ENCODE measurements at places on chromosomes 7 and 10.

DNA sequence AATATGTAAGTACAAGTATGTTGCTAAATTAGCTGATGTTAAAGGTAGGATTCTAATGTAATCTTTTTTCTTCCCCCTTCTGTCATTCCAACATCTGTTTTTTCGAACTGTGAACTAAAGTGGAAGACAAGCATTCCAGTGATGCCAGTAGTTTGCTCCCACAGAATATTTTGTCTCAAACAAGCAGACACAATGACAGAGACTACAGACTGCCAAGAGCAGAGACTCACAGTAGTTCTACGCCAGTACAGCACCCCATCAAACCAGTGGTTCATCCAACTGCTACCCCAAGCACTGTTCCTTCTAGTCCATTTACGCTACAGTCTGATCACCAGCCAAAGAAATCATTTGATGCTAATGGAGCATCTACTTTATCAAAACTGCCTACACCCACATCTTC is 62.7 kb downstream of the WAC start:
- no peak for DNase-seq

GRCh38 chr7:134339475-134339874 is 22.7 kb upstream of the SLC35B4 start:
- DNase-seq: no peak

DNA sequence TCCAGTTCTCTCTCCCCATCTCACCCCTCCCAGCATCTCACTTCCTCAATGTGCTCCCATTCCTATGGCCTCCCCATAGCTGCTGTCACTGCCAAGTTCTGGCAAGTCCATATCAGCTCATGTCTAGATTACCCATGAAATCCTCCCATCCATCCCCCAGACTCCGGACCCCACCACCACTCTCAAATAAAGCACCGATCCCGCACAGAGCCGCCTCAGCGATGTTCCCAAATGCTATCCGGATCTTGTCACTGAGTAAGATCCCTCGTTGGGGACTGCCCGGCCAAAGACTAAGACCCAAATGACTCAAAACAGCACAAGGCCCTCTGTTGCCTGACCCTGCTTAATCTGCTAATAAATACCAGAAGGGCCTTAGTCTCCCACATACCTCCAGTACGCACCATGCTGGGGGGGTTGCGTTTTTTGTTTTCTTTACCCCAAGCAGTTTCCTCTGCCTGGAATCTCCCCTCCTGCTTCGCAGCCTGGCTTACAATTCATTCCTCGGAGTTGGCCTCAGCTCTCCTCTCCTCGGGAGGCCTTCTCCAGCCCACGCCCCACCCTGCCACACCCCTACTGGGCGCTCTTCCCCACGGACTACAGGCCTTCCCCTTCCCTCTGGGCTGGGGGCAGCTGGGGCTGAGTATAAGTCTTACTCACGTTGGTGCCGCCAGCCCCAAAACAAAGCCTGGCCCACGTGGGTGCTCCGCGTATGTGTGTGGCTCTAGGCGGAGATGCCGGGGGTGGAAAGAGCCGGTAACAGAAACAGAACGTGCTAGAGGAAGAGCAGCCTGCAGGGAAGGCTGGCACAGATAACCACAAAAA is 1.8 kb upstream of the DUSP5 start:
- no peak for DNase-seq

DNA sequence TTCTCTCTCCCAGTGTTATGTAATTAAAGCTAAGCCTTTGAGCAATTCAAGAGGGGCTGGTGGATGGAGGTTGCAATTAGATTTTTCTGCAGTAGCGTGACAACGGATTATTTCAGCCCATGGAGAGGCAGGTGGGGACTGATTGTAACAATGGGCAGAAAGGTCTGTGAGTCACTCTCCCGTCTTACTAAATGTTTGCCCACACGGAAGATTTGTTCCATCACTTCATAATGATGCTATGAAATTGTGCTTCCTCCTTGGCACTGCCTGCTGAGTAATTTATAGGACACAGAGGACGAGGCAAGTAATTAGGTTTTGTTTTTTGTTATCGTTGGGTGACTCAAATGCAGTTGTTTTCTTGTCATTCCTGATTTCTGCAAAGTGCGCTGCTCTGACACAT is 594.5 kb upstream of the DPP6 start:
- DNase-seq: no peak

- no peak for DNase-seq
Observed at GRCh38 chr10:105843786-105844185, 1202.7 kb downstream of the SORCS3 start.

GRCh38 chr7:92360387-92360786 is 86.9 kb upstream of the GATAD1 start:
- DNase-seq: no peak

DNA sequence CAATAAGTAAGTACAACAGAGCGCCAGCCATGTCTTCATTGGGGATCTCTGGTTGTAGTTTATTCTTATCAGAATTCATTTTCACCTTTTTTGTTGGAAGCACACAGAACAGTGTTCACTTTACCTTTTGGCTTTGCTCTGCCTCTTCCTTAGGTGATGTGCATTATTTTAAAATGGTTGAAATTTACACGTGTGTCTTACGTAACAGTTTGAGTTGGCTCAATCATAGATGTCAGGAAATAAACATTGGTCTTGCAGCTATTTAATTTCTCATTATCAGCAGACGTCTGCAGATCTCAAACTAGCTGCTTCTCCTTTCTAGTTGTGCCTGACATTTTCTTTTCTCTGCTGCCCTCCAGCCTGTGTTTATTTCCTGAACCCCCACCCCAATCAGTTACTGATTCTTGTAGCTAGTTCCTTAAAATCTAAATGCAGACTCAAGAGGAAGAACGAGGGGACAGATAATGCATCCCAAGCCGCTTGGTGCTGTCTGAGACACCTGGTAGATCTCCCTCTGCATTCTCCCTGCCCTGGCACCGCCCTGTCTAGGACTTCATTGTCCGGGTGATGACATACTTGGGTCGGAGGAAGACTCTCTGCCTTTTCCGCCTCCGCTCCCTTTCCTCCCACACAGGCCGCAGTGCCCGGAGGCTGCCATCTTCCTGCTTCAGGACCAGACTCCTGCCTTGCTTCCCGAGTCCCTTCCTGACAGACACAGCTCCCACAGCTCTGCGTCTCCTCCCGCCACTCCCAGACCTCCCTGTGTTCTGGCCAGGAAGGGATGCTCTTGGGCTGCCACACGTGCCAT is 108.2 kb downstream of the ANKRD61 start:
- no peak for DNase-seq

- DNase-seq: peak; percentile 50
Observed at GRCh38 chr7:18495412-18496340, at the start of gene HDAC9. TSS of gene HDAC9 (plus strand) at chr7:18495749. CDS start at chr7:18496303, 554 bp downstream.

DNA sequence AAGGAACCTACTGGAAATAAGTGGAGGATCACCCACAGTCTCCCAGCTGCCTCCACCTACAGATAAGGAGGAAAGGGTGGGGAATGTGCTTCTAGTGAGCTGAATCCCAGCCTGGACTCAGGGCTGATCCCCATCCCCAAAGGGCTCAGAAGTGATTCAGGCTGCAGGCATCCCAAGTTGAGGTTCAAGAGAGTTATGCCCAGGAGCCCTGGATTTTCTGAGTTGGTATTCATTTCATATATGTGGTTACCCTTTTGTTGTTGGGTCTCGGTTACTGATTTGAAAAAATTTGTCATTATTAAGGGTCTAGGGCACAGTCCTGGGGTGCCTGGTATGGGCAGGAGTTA is 30.0 kb upstream of the SRGN start:
- no peak for DNase-seq

- no peak for DNase-seq
Observed at GRCh38 chr10:131071721-131072120, 239.8 kb downstream of the TCERG1L start.

DNA sequence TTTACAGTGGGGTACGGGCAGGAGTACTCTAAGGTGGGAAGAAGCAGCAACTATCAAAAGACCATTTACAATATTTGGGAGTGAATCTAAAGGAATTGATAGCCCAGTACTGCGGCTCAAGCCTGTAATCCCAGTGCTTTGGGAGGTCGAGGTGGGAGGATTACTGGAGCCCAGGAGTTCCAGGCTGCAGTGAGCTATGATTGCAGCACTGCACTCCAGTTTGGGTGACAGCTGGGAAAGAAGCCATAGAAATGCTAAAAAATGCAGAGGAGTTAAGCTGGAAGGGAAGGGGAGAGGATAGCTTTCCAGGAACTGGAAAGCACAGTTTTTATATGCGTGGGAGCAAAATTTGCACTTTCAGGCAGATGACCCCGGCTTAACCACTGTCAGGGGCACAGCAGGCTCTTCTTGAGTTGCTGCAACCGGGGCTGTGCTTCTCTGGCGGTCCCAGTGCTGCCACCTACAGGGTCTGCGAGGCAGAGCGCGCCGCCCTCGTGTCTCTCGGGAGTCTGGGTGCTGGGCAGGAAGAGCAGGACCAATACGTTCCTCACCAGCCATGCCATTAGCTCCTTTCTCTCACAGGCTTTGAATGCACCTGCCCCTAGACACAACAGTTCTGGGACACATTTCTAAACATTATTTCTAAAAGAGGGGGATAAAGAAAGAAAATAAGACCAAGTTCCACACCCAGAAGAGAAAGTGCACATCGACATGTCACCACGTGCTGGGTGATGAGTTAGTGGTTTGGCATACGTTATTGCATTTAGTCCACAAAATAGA is 10.1 kb upstream of the BMPER start:
- peak; percentile 80 for DNase-seq

GRCh38 chr10:59227136-59227673 is 50.8 kb downstream of the PHYHIPL start:
- DNase-seq: no peak

DNA sequence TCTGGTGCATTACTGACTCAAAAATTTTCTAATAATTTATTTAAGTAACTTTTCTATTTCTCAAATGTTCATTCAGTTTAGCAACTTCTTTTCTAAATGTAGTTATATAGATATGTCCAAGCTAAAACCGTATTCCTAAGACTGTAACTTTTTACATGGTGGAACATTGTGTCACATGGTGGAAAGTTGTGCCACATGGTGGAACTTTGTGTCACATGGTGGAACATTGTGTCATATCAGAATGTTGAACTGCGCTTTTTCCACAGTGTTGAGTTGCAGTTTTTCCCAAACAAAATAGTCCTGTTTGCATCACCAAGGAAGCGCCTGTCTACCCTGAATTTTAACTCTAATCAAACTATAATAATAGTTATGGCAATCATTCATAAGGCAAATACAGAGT is 109.3 kb downstream of the ANKRD30A start:
- DNase-seq: no peak

DNA sequence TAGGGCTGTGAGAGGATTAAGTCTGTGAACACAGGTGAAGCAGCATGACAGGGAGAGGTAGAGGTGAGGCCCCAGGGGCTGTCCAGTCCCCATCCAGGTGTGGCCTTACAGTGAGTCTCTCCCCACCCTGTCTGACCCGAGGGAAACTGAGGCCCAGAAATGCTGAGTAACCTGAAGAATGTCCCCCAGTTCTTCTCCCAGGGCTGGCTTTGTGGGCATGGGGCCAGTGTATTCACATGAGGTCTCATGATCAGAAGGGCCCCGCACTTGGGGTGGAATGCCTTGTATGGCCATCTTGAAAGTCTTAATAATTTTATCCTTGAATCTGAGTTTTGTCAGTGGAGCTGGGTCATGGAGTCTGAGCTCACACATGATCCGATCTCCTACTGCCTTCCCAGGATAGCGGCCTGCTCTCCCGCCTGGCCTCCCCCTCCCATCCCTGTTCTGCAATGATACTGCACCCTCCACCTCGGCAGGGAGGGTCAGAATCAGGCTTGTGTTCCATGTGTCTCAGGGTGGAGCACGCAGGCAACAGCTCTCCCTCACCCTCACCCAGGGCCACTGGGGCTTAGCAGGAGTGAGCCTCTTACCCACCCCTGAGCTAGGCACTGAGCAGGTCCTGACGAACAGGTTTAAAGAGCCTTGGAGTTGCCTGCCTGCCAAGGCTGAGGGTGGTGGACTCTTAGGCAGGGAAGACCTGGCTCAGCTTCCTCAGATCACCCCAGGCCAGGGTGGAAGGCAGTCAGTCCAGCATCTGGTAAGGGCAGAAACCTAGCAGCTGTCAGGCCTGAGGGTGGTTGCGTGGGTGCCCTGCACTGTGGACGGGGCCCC is 41.4 kb upstream of the NPFFR1 start:
- no peak for DNase-seq

DNA sequence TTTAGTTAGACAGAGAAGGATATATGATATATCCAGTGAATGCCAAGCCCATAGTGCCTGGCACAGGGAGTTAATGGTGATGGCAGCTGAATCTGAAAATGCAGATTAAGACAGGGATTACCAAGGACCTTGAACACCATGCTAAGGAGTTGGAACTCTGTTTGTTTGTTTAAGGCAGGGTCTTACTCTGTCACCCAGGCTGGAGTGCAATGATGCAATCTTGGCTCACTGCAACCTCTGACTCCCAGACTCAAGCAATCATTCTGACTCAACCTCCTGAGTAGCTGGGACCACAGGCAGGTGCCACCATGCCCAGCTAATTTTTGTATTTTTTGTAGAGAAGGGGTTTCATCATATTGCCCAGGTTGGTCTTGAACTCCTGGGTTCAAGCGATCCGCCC is 1.6 kb downstream of the AKR1D1 start:
- DNase-seq: no peak

GRCh38 chr7:112080441-112080840 is 125.8 kb downstream of the DOCK4 start:
- no peak for DNase-seq

All from iPS-NIHi11 (cell line).